ENCODE measurements at places on chromosomes 6 and 20.

- DNase-seq: no peak
Observed at GRCh38 chr20:17043323-17043722, 183.5 kb upstream of the PCSK2 start.

- no peak for DNase-seq
Observed at GRCh38 chr6:22067122-22067521, 229.7 kb downstream of the PRL start.

GRCh38 chr20:11094711-11095110, 420.9 kb upstream of the JAG1 start:
- DNase-seq: no peak

DNA sequence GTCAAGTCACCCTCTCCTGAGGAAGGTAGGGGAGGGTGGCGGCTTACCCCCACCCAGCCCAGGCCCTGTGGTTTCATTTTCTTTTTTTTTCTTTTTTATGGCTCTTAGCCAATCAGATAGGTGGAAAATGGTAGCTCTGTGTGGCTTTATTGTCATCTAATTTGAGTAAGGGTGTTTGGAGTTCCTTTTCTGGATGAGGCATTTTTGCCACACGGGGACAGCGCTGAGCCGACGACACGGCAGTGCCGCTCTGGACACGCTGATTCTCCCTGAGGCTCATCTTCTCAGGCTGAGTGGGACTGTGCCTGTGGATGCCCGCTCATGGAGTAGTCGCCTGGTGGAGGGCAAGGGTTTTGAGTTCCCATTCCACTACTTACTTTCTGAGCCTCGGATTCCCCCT, 37.6 kb upstream of the ANGPT4 start:
- no peak for DNase-seq

GRCh38 chr6:124283486-124283885, 479.8 kb downstream of the NKAIN2 start:
- no peak for DNase-seq

GRCh38 chr6:131042664-131043063, 20.4 kb downstream of the EPB41L2 start:
- no peak for DNase-seq

DNA sequence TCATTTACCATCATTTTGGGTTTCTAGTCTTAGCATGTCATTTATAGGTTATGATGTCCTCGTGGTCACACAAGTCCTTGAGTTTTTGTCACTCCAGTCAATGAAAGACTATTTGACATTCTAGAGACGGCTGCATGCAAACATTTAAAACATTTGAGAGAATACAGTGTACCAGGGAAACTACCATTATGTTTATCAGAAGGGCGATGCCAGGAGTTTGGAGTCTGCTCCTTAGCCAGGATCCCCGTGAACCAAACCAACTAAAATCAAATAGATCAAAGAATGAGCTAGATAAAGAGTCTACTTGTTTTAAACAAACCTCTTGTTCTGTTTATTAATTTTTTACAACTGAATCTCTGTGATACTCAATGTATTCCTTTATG, 122.6 kb downstream of the OLIG3 start:
- DNase-seq: no peak

DNA sequence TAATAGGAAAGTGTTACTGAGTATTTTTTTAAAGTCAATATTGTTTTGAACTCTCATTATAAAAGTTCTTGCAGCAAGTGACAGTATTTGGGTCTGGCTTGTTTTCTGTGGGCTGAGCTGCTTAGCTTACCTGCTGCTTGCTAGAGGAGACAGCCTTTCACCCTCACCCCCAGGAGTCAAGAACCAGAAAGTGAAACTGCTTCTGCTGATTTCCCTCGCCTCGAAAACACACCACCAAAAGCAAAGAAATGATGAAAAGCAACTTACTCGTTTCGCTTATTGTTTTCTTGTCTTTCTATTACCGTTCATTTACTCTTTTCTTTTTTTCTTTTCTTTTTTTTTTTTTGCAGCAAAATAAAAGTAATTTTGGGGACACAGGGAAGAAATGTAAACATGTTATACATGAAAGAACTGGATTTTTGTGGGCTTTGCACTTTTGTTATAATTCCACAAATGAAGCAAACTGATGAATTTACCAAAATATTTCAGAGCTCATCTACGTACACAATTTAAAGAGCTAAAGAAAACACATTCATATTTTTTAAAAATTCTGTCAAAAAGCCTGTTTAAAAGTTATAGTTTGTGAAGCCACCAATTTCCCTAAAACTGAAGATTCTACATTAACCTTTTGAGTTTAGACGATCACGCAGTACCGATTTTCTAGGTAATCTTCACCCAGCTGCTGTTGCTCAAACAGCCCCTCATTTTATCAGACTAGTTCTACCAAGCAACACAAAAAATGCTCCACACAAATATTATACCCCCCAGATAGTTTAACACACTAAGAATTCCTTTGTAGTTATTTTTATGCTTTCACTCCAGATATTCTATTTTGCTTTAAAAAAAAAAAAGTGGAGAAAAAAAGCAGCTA, 1.7 kb downstream of the SCML4 start:
- DNase-seq: no peak

DNA sequence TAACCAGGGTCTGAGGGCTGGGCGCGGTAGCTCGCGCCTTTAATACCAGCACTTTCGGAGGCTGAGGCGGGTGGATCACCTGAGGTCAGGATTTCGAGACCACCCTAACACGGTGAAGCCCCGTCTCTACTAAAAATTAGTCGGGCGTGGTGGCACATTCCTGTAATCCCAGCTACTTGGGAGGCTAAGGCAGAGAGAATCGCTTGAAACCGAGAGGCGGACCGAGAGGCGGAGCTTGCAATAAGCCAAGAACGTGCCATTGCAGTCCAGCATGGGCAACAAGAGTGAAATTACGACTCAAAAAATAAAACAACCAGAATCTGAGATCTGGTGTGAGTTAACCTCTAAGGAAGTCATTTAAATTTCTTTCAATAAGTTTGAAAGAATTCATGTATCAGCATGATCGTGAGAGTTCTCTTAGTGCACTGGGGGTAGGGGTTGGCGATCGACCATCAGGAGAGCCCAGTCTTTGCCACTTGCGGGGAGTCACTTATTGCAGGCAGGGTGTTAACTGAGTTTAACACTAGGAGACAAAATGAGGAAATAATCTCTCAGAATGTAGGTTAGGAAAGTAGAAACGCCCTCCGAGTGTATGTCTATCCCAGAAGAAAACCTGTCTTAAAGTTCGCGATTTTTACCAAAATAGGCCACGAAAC, 206.5 kb upstream of the ZNF184 start:
- no peak for DNase-seq

DNA sequence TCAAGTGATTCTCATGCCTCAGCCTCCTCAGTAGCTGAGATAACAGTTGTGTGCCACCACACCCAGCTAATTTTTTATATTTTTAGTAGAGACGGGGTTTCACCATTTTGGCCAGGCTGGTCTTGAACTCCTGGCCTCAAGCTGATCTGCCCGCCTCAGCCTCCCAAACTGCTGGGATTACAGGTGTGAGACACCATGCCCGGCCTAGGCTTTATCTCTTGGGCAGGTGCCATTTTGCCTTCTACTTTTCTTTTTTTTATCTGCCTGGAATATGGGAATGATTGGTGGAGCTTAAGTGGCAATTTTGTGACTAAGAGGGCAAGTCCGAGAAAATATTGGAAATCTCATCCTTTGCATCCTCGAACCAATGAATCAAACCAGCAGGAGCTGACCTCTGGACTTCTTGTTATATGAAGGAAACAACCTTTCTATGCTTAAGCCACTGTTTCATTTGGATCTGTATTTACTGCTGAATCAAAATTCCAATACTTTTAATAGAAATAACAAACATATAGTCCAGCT, 128.9 kb upstream of the ZNF217 start:
- DNase-seq: no peak

DNA sequence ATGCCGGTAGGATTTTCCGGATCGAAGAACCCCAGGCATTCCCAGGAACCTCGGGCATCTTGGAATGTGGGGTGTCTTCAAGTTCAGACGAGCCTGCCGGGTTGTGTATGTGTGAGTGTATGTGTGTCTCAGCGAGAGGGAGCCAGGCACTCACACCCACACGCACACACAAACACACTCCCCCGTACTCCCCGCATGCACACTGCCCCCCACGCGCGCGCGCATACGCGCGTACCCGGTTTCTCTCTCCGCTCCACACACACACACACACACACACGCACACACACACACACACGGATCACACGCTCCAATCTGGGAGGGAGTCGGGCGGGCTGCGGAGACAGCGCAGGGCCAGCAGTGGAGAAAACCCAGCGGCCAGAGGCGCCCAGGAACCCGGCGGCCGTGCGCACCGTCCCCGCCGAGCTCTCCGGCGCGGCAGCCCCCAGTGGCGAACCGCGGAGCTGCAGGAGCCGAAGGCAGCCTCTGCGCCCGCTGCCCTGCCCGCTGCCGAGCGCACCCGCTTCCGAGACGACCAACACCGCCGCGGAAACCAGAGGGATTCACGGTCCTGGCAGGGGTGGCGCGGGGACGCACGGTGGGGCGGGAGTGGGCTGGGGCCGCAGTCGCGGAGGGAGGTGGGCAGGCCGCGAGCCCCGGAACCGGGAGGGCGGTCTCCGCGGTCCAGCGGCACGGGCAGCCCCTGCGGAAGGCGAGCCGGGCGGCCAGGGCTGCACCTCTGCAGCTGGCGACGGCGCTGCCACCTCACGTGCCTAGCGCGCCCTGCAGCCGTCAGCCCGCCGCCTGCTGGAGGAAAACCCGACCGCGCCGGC, at the start of gene LRFN2:
TSS of gene LRFN2 (minus strand) at position 125 of the 830 bp plus-strand sequence.
- DNase-seq: peak; percentile 29

- no peak for DNase-seq
Observed at GRCh38 chr6:137754366-137754765, 112.7 kb upstream of the TNFAIP3 start.

DNA sequence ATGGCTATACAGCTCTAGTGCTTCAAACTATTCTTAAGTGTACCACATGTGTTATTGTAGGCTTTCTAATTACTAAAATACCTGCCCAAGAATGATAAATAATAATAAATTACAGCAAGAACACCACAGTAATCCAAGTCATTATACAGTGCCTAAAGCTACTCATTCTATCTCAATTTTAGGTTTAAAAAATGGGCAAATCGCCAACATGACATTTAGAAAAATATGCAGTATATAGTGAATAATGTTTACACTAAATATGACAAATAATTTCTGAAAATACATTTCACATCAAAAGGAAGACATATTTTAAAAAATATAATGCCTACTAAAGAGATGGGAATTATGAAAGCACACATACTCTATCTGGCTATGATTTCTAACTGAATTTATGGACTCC, 91.8 kb downstream of the MAN1A1 start:
- no peak for DNase-seq

DNA sequence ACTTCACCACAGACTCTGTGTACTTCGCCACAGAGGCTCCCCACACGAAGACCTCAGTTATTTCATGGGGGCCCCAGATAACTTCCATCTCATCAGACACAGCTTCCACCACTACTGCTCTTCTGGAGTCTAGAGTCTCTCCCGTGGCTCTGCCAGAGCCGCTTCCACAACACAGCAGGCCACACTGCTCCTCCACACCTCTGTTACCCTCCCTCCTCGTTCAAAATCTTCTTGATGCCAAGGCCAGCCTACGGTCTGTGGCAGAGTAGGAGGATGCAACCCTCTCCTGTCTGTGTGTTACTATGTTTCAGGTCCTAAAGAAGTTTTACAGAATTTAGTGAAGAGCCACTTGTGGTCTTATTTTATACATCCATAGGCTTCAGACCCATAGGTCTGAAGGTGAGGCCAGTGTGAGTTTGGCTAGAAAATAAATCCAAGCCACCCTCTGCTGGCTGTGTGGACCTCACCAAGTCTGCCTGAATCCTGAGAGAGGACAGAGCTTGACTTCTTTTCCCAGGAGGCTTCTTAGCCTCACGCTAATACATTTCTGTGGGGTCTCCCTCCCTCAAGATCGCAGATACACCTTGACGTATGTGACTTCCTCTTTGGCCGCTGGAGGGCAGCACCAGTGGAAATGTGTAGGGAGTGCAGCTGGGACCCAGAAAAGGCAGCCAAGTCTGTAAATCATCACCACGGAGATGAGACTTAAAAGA, 197.7 kb downstream of the FAXC start:
- no peak for DNase-seq

DNA sequence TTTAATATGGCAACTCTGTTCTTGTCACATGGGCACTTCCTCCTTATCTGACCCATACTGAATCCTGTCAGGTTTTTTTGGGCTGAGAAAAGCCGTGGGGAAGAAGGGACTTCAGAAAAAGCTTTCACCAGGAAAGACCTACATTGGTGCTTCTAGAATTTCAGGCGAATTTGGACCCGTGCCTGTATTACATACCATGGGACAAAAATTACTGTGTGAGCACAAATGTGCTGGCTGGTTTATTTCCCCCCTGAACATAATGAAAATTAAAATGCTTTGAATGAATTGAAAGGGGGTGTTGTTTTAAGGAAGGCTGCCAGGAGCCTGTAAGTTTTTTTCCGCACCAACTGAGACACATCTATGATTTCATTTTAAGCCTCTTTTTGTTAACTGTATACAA, 29.6 kb downstream of the CAP2 start:
- no peak for DNase-seq

GRCh38 chr20:46458866-46459750, 52.7 kb upstream of the ELMO2 start:
- DNase-seq: no peak

GRCh38 chr20:64039293-64040160, 3.5 kb downstream of the C20orf204 start:
- DNase-seq: no peak

GRCh38 chr6:71721642-71722041, 164.7 kb upstream of the RIMS1 start:
- no peak for DNase-seq

DNA sequence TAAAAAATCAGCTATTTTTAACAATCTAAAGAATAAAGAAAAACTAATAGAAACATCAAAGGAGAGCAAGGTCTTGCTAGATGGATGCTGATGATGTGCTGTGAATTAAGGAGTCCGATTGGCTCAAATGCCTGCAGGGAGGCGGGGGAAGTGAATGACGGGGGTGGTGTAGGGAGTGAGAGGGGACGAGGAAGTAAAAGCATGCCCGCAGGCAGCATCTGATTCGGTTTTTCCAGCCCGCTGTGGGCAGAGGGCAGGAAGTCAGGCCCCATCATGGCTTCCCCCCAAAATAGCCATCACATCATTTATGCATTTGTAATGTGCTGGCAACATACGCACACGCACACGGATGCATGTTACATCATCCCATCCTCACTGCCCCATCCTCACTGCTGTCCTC, 10.3 kb downstream of the RSPO4 start:
- DNase-seq: no peak

GRCh38 chr6:10338151-10338550, 76.7 kb downstream of the TFAP2A start:
- no peak for DNase-seq
